ENCODE measurements at places on chromosomes 1 and 21. TPM values are rescaled to one million over a fixed set of nuclear protein-coding genes. Genes with fewer than 3 reads are reported as not detected.

PADI2 gene
- 2.3 TPM for total RNA-seq

PER3 gene
- total RNA-seq: 3.8 TPM

TP73 gene
- 0.16 TPM for total RNA-seq

CRYAA gene
- total RNA-seq: not detected

PTAFR gene
- total RNA-seq: 0.13 TPM

UBE2U gene
- not detected for total RNA-seq

LYSMD1 gene
- total RNA-seq: 11.7 TPM

USF1 gene
- 27.8 TPM for total RNA-seq

IGFN1 gene
- total RNA-seq: under 0.01 TPM

SH2D1B gene
- total RNA-seq: not detected

PRKCZ gene
- total RNA-seq: 0.64 TPM

CD34 gene
- 2.1 TPM for total RNA-seq

PRELP gene
- total RNA-seq: under 0.01 TPM

MYOM3 gene
- 0.08 TPM for total RNA-seq

FCGR1A gene
- total RNA-seq: not detected

SPTA1 gene
- not detected for total RNA-seq

MTHFR gene
- total RNA-seq: 13.8 TPM

FMOD gene
- 4.7 TPM for total RNA-seq

EPHA2 gene
- 14.9 TPM for total RNA-seq

CENPF gene
- total RNA-seq: 28.3 TPM

TDRD10 gene
- total RNA-seq: not detected

NKAIN1 gene
- total RNA-seq: not detected

VWA5B1 gene
- total RNA-seq: not detected

TGFBR3 gene
- total RNA-seq: 50.4 TPM

BCL2L15 gene
- not detected for total RNA-seq

SNRPE gene
- 90.6 TPM for total RNA-seq

HSPA13 gene
- total RNA-seq: 66.7 TPM

FAM167B gene
- not detected for total RNA-seq

LDLRAD2 gene
- not detected for total RNA-seq

FAM163A gene
- 0.26 TPM for total RNA-seq

NTNG1 gene
- 0.64 TPM for total RNA-seq

CFHR5 gene
- total RNA-seq: not detected

NBPF3 gene
- 14.2 TPM for total RNA-seq

INKA2 gene
- 1.8 TPM for total RNA-seq

ESPN gene
- total RNA-seq: 0.13 TPM

GJB5 gene
- not detected for total RNA-seq
